Endothelial cell (in vitro differentiated cells): ENCODE measurements at places on chromosomes 5 and 9. TPM values are rescaled to one million over a fixed set of nuclear protein-coding genes. Genes with fewer than 3 reads are reported as not detected.

DNA sequence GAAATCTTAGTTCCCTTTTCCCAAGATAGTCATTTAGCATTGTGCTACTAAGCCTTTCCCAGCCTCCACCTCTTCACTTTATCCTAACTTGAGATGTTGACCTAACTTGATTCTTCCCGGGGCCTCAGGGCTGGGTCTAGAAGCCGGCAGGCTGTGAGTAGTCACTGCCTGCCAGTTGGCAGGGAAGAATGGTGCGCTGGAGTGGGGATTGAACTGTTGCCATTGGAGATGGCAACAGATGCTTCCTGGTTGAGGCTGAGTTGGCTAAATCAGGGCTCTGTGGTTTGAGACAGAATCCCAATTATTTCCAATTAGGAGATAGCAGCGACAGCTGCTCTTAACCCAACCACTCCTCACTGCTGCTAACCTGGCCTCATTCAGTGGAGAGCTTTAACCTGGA, 343.1 kb downstream of the BRINP1 start:
- DNase-seq, result no peak

DNA sequence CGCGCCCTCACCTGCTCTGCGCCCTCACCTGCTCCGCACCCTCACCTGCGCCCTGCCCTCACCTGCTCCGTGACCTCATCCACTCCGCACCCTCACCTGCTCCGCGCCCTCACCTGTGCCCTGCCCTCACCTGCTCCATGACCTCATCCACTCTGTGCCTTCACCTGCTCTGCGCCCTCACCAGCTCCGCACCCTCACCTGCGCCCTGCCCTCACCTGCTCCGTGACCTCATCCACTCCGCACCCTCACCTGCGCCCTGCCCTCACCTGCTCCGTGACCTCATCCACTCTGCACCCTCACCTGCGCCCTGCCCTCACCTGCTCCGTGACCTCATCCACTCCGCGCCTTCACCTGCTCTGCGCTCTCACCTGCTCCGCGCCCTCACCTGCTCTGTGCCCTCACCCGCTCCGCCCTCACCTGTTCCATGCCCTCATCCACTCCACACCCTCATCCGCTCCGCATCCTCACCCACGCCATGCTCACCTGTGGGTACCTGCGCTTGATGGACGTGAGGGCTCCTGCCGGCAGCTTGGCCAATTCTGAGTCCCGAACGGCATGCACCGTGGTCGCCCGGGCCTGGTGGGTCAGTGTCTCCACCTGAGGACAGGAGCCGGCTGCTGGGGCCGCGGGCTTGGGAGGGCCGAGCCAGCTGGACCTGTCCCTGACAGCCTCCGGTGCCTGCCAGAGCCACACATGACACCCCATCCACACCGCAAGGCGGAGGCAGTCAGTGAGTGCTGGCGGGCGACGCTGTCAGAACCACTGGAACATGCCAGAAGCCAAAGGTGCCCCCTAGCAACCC, 35.6 kb upstream of the NSMF start:
- DNase-seq, result no peak

DNA sequence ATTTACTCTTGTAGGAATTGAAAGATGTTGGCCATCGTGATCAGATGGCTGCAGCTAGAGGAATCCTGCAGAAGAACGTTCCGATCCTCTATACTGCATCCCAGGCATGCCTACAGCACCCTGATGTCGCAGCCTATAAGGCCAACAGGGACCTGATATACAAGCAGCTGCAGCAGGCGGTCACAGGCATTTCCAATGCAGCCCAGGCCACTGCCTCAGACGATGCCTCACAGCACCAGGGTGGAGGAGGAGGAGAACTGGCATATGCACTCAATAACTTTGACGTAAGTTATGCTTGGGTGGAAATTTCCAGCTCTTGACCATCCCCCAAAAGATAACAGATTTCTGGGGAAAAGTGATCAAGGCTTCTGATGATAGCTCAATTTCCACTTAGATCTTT, 50.6 kb downstream of the LRRTM2 start:
- DNase-seq, result no peak

- DNase-seq, result no peak
These were observed 36.0 kb downstream of the SARDH start for GRCh38 chr9:133701981-133702797.

GRCh38 chr9:104903609-104904008, 24.3 kb downstream of the ABCA1 start:
- no peak for DNase-seq

GRCh38 chr9:33415501-33416038, 13.2 kb upstream of the AQP7 start:
- peak; percentile 55 for DNase-seq

DNA sequence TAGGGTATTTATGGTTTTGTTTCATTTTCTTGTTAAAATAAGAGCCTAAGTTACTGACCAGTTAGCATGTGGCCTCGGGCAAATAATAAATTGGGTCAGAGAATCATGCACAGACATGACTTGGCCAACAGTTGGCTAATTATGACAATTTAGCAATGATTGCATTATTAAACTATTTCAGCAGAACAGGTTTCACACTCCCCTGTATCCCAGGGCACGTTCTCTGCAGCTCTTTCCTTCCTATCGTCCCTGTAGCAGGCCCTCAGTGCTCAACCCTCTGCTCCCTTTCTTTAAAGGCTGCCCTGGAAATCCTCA, 167.9 kb downstream of the TSSK1B start:
- DNase-seq, result no peak

- no peak for DNase-seq
These were observed 438 bp upstream of the PAPPA start for GRCh38 chr9:116152941-116153764.

DNA sequence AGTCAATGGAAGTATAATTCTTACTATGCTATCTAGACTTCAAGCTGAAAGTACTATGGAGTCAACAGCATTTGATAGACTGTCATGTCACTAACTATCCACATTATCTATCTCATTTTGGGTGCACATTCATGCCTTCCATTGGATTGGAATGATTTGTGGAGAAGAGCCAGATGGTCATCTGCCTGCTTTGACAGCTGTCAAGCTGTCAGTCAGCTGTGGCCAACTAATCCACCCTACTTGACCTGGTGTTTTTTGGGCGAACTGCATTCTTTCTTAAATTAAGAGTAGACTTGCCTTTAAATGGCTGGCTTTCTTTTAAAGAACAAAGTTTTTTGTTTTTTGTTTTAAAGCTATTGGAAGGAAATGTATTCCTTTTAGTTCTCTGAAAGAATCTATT, 151.5 kb downstream of the DCP2 start:
- no peak for DNase-seq

- no peak for DNase-seq
These were observed 9.3 kb upstream of the ACSL6 start for GRCh38 chr5:132020568-132021339.

DNA sequence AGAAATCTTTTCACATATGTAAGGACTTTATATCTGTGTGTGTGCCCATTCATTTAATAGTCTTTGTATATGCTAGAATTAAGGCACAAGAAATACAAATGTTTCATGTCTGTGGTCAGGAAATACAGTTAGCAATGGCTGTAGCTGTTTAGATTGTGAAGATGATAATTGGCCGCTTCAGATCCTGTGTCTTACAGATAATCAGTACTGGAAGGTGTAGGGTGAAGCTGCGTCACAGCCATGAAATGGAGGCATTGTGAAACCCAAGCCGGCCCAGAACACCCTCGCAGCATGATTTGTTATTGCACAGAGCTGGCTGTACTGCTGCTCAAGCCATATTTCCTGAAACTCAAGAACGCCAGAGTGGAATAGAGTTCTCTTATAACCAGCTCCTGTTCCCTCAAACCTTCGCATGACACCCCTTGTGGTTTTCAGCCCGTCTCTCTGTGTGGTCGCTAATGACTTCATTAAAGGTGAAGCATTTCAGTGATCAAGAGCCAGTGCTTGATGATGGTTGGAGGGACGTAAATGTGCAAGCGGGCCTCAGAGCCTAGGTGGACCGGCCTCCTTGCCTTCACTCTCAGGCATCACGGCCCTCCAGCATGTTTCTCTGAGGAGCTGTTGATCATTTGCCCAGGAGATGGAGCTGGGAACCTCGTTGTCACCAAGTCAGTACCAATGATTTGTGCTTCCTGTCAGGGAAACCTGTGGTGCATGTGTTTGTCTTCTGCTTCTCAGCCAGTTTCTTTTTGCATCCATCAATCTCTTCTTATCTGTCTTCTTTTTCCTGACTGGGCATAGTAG, 80.1 kb downstream of the F2RL2 start:
- no peak for DNase-seq

DNA sequence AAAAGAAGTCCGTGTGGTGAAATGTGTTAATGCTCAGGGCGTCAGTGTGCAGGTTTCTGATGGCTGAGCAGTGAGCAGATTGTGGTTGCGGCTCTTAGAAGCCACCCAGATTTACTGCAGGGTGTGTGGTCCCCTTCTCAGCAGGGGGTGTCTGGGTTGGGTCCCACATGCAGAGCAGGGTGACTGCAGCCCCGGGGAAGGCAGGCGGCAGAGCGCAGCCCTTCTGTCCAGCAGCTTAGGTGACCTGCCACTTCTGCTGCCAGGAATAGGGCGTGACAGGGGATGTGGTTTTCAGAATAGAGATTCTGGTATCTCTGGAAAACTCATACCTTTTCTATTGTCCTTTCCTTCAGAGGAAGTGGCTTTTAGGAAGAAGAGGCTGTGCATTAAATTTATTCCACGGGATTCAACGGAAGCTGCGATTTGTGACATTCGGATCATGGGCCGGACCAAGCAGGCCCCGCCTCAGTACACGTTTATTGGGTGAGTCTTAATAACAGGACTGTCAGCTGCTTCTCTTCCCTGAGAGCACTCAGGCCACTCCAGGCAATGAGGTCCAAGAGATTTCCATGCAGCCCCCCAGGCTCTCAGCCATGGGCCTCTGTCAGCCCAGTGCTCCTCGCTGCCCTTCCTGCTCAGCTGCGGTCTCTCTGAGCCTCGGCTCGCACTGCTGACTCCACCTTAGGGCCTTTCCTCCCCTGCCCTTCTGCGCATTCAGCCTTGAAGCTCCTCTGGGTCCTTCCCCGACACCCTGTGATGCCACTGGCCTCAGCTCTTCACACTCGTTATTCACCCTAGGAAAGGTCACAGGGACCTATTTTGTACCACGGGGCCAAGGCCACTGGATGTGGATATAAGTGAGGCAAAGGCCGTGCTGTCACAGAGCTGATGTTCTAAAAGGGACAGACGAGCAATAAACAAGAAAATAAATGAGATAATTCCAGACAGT, 65.4 kb downstream of the MVB12B start:
- no peak for DNase-seq

- no peak for DNase-seq
These were observed 187.4 kb downstream of the FBXL7 start for GRCh38 chr5:15687401-15687800.

- DNase-seq, result no peak
These were observed 412 bp downstream of the LCN1 start for GRCh38 chr9:135521608-135522095.

DNA sequence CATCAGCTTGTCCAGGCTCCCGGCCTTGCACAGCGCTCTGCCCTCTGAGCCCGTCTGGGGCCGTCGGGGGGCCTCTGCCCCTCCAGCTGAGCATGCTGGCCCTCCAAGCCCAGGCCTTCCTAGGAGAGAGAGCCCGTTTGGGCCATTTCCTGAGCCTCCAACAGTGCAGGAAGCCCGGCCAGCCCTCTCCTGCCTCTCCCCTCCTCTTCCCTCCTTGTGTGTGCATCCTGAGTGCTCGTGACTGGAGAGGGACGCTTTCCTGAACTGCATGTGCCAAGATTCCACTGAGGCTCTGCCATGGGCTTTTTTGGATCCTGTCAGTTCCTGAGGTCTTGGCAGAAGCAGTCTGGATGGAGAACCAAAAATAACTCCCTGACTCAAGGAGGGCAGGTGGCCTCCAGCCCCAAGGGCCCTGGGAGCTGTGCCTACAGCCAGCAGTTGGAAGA, 15.6 kb downstream of the OLFM1 start:
- DNase-seq, result no peak

DNA sequence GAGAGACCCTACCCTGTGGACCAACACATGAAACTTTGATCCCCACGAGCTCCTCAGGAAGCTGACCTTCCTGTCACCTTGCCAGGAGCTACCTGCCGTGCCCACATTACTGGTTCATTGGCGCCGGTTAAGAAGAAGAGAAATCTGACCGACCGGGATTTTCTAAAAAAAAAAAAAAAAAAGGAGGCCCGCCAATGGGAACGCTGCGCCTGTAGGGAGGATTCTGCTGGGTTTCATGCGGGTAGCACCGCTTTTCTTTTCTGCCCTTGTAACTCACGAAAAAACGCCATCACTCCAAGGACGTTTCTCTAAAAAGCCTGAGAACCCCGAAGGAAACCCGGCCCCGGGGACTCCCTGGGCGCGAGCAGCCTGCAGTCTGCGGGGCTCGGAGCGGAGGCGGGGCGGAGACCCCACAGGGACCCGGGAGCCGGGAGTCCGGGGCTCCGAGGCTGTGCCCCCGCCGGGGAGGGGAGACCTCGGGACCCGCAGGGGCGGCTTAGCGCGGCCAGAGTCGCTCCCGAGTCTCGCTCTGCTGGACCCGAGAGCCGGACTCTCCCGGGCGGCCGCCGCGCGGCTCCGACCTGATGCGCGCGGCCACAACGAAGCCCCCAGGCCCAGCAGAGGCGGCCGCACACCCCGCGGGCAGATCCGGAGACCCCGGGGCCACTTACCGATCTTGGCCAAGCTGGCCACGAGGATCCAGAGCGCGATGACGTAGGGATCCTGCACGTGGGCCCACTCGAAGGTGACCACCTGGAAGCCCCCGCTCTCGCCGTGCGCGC, 617 bp downstream of the SLC9A3 start:
- no peak for DNase-seq

- no peak for DNase-seq
These were observed 352.1 kb downstream of the MLLT3 start for GRCh38 chr9:20270161-20270560.

- DNase-seq, result no peak
These were observed 11.7 kb downstream of the MLANA start for GRCh38 chr9:5902377-5902776.

GRCh38 chr5:173514661-173515060, 101.8 kb downstream of the BOD1 start:
- no peak for DNase-seq

DNA sequence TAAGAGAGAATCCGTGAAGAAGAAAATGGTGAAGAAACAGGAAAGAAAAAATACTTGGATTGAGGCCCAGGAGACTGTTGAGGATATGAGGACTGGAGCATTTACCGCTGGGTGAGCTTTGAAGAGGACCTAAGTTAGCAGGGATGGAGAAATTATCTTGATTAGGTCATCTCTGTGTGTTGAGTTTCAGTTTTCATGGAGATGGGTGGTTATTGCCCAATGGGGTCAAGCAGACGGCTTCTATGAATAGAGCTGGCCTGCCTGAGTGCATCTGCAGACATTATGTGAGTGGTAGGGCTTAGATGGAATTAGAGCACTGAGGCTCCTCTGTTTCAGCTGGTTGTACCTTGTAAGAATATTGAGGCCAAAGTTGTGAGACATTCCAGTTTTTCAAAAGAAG, 245.4 kb upstream of the FBXL7 start:
- DNase-seq, result no peak

- no peak for DNase-seq
These were observed 21.7 kb upstream of the TENT2 start for GRCh38 chr5:79590396-79590999.

DNA sequence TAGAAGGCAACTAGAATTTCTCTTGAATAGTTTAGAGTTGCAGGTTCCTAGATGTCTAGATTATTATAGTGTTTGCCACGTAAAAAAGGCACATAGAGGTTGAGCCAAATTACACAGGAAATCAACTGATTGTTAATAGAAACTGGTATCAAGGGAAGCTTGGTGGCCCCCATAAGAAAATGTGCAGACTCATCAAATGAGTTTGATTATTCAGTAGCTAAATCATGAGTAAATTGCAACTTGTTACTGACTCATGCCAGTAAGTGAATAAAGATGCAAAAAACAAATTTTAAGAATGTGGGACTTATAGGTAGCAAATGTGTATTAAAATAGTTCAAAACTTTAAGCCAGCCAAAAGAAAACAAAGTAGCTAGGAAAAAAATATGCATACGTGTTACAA, 1078.9 kb upstream of the CDH9 start:
- no peak for DNase-seq

Gene CENPK
- total RNA-seq, result 28.9 TPM

Gene TMEM215
- total RNA-seq, result 0.18 TPM
